ENCODE measurements at places on chromosomes 7 and 10. TPM values are rescaled to one million over a fixed set of nuclear protein-coding genes. Genes with fewer than 3 reads are reported as not detected.

CFTR gene
- not detected for total RNA-seq

UCMA gene
- not detected for total RNA-seq

SEMA3A gene
- total RNA-seq = 4.3 TPM

ARHGAP22 gene
- 31.0 TPM for total RNA-seq

PPP1R9A gene
- total RNA-seq = under 0.01 TPM

LBX1 gene
- not detected for total RNA-seq

NUTM2D gene
- total RNA-seq = 0.59 TPM

FZD8 gene
- total RNA-seq = 2.2 TPM

OSBPL3 gene
- 39.4 TPM for total RNA-seq

MKX gene
- total RNA-seq = not detected

Data from RPMI7951 (cell line).